H4 (cell line): ENCODE measurements at places on chromosomes 6 and 20. TPM values are rescaled to one million over a fixed set of nuclear protein-coding genes. Genes with fewer than 3 reads are reported as not detected.

- DNase-seq, result no peak
Measured at GRCh38 chr6:33091957-33092356, 16.2 kb downstream of the HLA-DPB1 start.

GRCh38 chr6:29720863-29721262 lies 2.4 kb upstream of the HLA-F start:
- no peak for DNase-seq

- no peak for DNase-seq
Measured at GRCh38 chr6:81777586-81778268, 25.2 kb upstream of the TENT5A start.

The ABHD12 gene
- 22.5 and 24.7 TPM in 2 replicates for total RNA-seq

The RSPH4A gene
- 0.06 and 0.27 TPM in 2 replicates for total RNA-seq
